Effector memory CD8-positive, alpha-beta T cell (primary cell): ENCODE measurements at places on chromosomes 3 and 15.
A peak's percentile ranks its signal among the peaks of the same experiment; 100 is the strongest.

DNA sequence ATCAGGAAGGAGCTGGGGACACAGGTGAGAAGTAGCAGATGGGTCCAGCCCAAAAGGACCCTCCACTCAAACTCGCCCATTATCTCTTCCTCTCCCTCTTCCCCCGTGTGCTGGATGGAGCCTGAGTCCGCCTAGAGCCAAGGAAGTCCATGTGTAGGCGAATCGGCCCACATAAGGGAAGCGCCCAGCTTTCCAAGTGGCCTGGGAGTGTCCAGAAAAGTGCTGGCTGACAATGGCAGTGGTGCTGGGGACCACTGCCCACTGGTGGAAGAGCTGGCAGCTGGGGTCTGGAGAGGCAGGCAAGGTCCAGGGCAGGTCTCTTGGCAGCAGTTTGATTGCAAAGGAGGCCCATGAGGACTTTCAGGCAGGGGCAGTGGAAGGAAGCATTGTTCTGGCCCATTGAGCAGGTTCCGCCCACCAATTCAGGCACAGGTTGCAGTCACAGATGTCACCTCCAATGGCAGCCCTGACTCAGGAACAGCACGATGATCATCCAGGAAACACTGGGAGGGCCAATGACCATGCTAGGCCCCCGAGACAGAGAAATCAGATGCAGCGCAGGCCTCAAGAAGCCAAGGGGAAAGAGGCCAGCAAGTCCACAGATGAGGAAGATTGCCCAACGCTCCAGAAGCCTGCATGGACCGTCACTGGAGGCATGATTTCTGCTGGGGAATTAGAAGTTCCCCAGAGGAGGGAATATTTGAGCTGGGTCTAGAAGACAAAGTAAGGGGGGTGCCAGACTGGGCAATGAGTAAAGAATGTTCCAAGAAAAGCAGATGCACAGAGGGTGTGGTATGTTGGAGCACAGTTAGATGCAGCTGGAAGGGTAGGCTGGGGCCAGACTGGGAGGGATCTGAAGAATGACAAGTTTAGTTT, 3.0 kb downstream of the MFGE8 start:
- DNase-seq: no peak

GRCh38 chr3:13598926-13599886, 50.3 kb downstream of the FBLN2 start:
- DNase-seq: no peak

GRCh38 chr3:32401556-32402081, 10.0 kb downstream of the CMTM7 start:
- peak; percentile 40 for DNase-seq

DNA sequence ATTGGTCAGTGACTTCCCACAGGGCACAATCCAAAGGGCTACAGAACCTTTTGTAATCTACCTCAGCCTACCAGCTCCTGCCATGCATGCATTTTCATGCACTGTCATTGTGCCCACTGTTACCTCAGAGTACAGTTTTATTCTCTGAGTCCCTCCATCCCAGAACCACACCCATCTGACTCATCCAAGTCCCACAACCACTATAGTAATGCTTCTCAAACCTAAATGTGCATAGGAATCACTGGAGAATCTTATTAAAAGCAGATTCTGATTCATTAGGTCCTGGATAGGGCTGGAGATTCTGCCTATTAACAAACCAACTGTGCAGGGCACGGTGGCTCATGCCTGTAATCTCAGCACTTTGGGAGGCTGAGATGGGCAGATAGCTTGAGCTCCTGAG, 3.7 kb upstream of the B3GALNT1 start:
- DNase-seq: no peak

GRCh38 chr3:105801397-105801796, 67.4 kb downstream of the CBLB start:
- no peak for DNase-seq
